ENCODE measurements at places on chromosomes 11 and 22.
A peak's percentile ranks its signal among the peaks of the same experiment; 100 is the strongest.

- no peak for DNase-seq
Measured at GRCh38 chr11:118916842-118917388, 8.8 kb downstream of the BCL9L start.

DNA sequence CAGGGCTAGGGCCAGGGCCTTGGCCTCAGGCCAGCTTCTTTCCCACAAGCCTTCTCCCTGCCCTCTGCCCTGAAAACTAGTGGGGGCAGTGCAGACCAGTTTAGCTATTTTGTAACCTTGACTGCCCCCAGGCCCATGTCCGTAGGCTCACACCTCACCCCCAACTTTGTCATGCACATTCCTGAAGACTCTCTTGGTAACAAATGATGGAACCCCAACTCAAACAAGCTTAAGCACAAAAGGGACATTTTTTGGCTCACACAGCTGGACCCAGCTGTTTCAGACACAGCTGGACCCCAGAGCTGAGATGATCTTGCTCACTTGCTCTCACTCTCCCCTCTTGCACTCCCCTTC is 46.6 kb downstream of the KCNQ1OT1 start:
- no peak for DNase-seq

GRCh38 chr22:27844656-27845591 is 43.4 kb upstream of the MN1 start:
- DNase-seq, result no peak

DNA sequence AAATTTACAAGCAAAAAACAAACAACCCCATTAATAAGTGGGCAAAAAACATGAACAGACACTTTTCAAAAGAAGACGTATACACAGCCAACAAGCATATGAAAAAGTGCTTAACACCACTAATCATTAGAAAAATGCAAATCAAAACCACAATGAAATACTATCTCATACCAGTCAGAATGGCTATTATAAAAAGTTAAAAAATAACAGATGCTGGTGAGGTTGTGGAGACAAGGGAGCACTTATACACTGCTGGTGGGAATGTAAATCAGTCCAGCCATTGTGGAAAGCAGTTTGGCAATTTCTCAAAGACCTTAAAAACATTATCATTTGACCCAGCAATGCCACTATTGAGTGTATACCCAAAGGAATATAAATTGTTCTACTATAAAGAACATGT is 72.3 kb downstream of the BBOX1 start:
- no peak for DNase-seq

- no peak for DNase-seq
Measured at GRCh38 chr22:19181786-19182471, 3.4 kb upstream of the SLC25A1 start.

- DNase-seq, result peak; percentile 32
Measured at GRCh38 chr11:114395736-114396135, 4.6 kb downstream of the C11orf71 start.

DNA sequence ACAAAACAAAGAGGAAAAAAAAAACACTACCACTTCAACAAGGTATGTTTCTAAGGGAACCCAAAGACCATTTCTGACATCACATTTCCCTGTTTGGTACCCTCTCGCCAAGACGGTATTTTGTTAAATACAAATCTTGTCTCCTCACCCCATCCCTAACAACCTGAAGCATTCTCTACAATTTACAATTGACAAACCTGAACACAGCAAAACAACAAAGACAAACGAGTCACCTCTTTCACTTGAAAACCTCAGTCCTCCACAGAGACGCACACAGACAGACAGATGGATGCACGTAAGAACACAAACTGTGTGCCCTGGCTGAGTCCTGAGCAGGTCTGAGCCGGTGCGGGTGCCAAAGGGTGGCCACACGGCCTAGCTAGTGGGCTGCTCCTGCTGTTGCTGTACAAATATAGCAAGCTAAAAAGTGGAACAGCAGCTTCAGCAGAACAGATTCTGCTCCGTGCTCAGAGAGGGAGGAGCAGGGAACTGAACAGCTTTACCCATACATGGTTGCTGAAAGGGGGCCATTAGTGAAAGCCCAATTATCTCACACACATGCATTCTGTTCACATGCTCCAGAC is 28.5 kb downstream of the CELF1 start:
- peak; percentile 63 for DNase-seq

GRCh38 chr11:86182976-86183584 is 61.5 kb upstream of the EED start:
- peak; percentile 72 for DNase-seq

DNA sequence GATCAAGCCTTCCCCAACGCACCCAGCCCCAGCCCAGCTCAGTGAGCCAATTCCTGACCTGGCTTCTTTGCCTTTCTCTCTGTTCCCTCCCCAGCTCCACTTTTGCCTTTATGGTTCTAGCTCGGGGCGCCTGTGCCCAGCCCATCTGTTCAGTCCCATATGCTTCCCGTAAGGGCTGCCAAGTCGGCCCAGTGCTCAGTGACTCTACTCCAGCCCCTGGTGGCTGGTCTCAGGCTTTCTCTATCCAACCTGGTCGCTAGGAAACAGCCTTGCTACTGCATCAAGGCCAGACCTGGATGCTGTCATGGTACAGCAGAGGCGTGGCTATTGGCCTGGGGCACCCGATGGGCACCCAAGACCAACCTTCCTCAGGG is 178.0 kb downstream of the DSCAML1 start:
- DNase-seq, result peak; percentile 94

DNA sequence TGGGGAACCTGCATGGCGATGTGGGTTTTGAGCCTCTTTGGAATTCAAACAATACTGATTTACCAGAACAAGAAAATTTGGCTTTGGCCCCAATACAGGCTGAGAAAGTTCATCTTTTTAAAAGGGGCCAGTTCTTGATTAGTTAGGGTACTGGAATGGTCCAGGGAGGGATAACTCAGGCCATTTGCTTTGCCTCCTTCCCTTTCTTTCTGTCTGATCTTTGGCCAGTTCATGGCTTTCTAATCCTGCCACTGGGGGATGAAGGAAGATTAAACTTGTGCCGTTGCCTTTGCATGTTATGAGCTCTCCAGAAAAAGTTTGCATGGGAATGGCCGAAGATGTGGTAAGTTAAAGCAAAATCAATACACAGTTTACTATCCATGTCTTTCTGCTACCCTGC is 78.4 kb downstream of the ADAMTS15 start:
- DNase-seq, result no peak

DNA sequence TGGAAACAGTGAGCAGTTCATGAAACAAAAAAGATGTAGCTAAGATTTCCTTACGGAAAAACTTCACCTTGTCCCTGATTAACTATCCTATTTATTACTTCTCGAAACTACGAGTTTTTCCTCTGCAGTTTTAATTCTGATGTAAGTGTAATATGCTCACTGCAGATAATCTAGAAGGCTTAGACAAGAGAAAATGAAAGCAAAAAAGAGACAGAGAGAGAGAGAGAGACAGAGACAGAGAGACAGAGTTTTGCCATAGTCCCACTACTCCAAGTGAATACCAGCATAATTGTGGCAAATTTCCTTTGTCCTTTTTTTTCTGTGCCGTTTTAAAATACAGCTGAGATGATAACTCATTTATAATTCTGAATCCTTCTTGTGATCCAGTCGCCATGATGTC is 24.8 kb downstream of the FSHB start:
- DNase-seq, result no peak

DNA sequence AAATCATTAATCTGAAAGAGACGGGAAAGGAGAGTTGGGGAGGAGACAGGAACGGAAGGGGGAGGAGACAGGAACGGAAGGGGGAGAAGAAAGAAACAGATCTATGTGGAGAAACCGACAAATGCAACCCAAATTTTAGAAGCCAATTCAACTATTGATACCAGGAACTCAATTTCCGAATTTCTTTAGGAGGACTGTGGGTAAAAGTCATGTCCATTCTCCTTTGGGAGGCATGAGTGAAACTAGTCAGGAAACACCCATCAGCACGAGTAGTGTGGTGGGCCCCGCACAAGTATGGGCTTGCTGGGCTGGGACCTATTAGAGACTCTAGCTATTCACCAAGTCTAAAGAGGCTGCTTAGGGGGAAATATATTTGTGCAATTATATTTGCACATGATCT is 18.1 kb downstream of the ANO3 start:
- no peak for DNase-seq

DNA sequence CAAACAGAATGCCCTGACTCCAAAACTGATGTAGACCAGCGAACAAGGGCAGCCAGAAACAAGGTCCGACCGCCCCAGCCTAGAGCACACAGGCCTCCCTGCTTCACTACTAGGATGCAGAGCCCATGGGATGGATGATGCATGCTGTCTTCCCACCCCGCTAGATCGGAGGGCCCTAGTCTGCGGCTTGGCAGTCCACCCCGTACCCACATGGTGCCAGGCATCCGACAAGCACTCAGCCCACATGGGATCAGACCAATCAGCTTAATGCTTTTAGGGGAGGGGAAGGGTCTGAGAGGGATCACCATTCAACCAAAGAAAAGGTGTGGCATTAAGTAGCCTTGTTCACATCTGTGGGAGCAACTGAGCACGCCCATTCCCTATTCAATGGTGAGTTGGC is 30.6 kb downstream of the PISD start:
- no peak for DNase-seq

DNA sequence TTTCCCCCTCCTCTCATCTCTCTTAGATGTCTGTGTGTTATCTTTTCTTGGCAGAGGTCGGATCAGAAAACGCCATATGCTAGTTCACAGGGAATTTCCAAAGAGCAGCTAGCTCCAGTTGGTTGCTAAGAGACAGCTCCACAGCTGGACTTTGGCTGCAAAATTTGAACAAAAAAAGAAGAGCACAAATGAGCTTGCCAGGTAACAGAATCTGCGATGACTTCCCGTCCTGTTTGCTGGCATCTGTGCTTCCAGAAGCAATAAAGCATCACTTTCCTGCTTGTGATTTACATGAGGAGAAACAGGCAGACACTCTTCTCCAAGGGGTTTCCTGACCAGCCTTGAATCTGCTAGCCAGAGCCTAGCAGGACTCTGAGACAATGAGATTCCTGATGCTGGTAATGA is 596.0 kb upstream of the B3GAT1 start:
- peak; percentile 77 for DNase-seq

- DNase-seq, result no peak
Measured at GRCh38 chr11:130947889-130948288, 31.6 kb upstream of the SNX19 start.

GRCh38 chr22:18100781-18101180 is 9.8 kb upstream of the TUBA8 start:
- no peak for DNase-seq

DNA sequence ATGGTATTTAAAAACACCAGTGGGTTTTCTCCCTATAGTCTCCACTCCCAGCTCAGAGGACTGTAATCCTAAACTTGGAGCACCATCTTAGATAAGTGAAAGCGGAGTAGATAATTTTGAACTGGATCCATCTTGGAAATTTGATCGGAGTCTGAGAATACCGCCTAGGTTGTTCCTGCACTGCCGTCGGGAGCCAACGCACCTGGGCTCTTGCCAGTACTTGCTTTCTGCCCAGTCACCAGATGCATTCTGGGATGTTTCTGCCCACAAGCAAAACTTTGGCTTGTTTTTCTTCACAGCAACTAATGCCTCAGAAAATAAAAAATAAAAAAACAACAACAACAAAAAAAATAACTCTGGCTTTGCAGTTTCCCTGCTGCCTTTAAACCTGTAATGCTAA is 113.0 kb upstream of the MTMR2 start:
- no peak for DNase-seq

- no peak for DNase-seq
Measured at GRCh38 chr11:118618991-118619375, 11.6 kb downstream of the PHLDB1 start.

- no peak for DNase-seq
Measured at GRCh38 chr11:121352251-121352891, 59.8 kb downstream of the SC5D start.

DNA sequence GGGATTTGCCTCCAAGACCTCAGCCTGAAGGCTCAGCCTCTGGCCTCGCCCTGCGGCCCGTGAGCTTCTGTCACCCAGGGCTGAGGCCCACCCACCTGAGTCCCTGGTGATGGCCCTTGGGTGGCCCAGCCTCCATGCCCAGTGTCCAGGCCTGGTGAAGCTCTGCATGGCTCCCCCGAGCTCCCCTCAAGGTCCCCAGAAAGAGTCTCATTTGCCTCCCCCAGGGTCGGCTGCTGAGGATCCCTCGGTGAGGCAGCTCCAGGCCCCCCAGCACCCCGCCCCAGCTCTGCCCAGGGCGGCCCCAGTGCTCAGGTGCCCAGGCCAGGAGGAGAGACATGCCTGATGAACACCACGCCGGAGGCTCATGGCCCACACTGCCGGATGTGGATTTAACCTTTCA is 2.1 kb upstream of the TH start:
- no peak for DNase-seq

DNA sequence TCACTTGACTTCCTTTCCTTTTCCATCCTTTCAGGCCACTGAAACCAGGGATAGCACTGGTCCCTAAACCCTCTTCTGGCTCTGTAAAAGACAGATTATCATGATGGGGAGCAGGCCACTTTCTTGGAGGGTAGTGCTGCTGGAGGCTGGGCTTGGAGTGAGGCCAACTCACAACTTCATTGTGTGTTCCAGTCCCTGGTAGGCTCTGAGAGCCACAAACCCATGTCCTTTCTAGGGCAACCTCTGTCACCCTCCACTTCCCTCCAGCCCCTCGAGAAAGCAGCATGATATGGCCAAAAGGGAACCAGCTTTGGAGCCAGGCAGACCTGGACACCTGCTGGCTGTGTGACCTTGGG is 2.3 kb downstream of the TKFC start:
- no peak for DNase-seq

DNA sequence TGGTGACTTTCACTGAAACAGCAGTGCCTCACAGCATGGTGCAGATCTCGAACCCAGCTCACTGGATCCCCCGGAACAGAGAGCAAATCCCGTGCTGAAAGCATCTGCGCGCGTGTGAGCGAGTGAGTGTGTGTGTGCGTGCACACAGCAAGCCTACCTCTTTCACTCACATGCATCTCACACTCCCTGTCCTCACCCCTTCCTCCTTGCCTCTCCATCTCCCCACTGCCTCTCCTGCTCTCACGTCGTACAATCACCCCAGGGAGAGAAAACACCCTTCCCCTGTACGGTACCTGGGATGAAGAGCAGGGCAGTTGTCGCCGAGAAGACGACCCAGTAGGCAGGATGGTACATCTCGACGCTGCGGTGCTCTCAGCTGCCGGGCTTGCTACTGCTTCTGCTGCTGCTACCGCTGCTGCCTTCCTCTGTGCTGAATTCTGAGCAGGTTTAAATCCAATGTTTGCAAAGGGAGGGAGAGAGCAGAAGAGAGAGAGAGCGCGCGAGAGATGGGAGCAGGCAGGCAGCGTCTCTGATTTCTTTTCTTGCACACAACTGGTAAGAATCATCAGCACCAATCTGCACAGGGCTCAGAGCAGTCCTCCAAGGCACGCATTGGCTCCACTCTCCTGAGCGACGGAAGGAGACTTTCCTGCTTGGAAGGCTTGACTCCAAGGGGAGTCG is at the start of gene OPCML:
OPCML (minus strand) TSS at position 531 of the 681 bp plus-strand sequence.
- peak; percentile 56 for DNase-seq

Measured in DMS53 (cell line).